ENCODE measurements at places on chromosomes 1 and 21.

GRCh38 chr1:150979092-150980056 lies 2.7 kb upstream of the ANXA9 start:
- DNase-seq: peak; percentile 63

DNA sequence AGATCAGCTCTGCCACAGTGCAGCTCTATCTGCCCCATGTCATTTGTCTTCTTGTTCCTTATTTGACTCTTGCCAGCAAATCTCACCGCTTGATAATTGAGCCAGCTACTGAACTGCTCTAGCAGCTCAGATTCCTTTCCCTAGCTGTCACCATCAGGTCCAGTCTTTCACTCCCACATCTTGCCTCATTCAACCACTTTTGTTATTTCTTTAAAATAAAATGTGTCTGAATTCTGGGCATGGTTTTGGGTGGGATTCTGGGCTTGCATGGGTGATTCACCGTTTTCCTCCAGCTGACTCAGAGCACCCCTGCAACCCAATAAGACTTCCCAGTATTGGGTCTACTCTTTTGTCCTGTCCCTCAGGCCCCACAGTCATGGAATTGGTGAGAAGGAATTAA lies 215.7 kb downstream of the DSCAM start:
- no peak for DNase-seq

DNA sequence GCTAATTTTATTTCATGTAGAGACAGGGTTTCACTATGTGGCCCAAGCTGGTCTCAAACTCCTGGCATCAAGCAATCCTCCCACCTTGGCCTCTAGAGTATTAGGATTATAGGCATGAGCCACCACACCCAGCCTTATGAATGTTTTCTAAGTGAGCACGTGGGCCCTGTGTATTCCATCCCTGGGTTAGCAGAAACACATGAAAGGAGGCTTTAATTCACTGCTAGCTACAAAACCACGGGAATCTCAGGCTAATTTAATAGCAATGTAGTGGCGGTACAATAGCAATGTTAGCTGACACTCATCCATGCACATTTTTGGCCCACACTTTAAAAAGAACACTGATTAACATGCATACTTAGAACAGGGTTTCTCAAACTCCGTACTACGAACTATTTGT lies 32.0 kb downstream of the VTCN1 start:
- no peak for DNase-seq

DNA sequence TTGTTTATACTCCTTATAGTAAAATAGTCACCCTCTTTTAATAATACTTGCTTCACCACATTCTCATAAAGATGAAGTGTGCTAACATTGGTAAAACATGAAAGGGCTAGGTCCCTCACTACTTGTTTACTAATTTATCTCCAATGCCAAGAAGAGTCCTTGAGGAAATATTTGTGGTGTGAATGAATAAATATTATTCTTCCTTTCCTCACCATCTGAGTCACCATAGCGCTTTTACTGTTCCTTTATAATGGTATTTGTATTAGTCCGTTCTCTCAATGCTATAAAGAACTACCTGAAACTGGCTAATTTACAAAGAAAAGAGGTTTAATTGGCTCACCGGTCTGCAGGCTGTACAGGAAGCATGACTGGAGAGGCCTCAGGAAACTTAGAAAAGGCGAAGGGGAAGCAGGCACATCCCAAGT lies 222.8 kb upstream of the ZRANB2 start:
- DNase-seq: no peak

GRCh38 chr1:179767177-179767581 lies 24.1 kb downstream of the FAM163A start:
- DNase-seq: no peak

GRCh38 chr1:9435854-9436640 lies 103.2 kb upstream of the SLC25A33 start:
- no peak for DNase-seq

- no peak for DNase-seq
Measured at GRCh38 chr1:18870957-18871356, 11.5 kb upstream of the TAS1R2 start.

GRCh38 chr1:35431173-35431599 lies 126.0 kb downstream of the KIAA0319L start:
- peak; percentile 27 for DNase-seq
